HCEC 1CT (cell line): ENCODE measurements at places on chromosomes 4 and X.

GRCh38 chr4:189436207-189436606 lies 504.5 kb upstream of the FRG1 start:
- no peak for DNase-seq

- DNase-seq = no peak
Measured at GRCh38 chr4:180518906-180519305, 1724.3 kb upstream of the TENM3 start.

DNA sequence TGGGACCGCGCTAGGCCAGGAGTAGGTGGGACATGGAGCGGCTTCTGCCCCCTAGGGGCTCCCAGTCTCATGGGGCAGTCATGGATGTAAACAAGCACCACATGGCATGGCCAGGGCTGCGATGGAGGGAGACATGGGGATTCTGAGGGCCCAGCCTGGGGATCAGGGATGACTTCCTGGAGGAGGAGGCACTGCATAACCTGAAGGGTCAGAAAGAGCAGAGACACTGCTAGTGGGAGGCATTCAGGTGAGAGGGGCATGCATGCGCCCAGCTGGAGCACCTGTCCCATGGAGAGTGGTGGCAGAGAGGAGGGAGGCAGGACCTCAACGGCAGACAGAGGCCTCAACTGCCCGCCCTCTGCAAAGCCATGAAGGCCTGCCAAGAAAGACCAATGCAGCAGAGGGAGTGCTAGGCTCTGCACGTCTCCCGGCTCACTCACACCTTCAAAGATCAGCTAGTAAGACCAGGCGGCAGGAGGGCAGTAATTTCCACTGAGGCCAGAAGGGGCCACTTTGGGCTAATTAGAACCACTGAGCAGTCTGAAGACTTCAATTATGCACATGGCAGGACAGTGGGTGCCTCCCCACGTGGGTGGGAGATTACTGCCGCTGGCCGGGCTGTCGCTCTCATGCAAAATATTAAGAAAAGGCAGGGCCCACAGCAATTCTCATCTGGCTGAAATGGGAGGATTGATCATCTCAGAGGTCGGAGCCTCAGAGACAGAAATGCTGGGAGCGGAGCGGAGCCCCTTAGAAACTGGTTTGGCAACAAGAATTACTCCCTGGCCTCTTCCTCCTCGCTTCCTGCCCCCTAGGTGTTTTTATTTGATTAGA lies 69.6 kb downstream of the PPP2R2C start:
- DNase-seq = peak; percentile 18

- DNase-seq = no peak
Measured at GRCh38 chr4:17280261-17281018, 231.4 kb downstream of the QDPR start.

GRCh38 chr4:124939908-124940307 lies 227.4 kb upstream of the ANKRD50 start:
- no peak for DNase-seq

- DNase-seq = no peak
Measured at GRCh38 chrX:110037178-110037577, 34.3 kb downstream of the TMEM164 start.

DNA sequence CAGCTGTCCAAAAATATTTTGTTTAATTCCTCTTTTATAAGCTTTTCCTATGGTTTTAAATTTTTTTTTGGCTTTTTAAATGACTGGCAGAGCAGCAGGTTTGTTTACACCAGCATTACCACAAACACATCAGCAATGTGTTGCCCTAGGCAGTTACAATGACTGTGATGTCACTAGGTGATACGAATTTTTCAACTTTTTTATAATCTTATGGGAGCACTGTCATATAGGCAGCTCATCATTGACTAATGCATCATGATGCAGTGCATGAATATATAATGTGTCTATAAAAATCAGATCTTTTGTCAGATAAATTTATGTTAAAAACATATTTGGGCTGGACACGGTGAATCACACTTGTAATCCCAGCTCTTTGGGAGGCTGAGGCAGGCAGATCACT lies 231.6 kb upstream of the SLIT2 start:
- DNase-seq = no peak

GRCh38 chr4:84585251-84585650 lies 2.3 kb downstream of the CDS1 start:
- no peak for DNase-seq

GRCh38 chr4:95508421-95508820 lies 40.4 kb downstream of the UNC5C start:
- no peak for DNase-seq

DNA sequence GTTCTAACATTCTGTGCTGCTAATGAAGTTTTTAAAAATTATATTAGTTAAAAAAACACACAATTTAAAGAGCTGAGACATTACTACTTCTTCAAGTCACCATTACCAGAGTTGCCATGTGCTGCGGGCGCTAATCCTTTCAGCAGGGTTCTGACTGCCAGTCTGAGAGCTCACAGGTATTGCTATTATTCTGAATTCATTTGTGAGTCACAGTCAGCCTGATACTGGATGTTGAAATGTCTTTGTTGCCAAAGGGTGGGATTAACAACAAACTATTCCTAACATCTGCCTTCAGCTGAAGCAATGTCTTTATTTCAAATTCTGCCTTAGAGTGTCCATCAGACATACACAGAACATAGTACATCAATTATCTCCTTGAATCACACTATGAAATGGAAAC lies 197.1 kb upstream of the FGF13 start:
- DNase-seq = no peak

GRCh38 chr4:48445704-48446103 lies 37.4 kb upstream of the SLC10A4 start:
- DNase-seq = no peak
